ENCODE measurements at places on chromosomes 3 and 15.
A peak's percentile ranks its signal among the peaks of the same experiment; 100 is the strongest.

DNA sequence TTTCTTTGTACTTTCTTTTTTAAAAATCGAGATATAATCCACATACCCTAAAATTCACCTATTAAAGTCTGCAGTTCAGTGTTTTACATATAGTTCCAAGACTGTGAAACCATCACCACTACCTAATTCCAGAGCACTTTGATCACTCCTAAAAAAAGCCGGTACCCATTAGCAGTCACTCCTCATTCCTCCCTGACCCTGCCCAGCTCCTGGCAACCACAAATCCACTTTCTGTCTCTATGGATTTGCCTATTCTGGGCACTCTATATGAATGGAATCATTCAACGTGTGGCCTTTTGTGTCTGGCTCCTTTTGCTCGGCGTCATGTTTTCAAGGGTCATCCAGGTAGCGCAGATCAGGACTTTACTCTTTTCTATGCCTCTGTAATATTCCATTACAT, 17.3 kb downstream of the TRPM1 start:
- DNase-seq, result no peak

GRCh38 chr3:177459401-177459800, 262.1 kb upstream of the TBL1XR1 start:
- peak; percentile 86 for DNase-seq

DNA sequence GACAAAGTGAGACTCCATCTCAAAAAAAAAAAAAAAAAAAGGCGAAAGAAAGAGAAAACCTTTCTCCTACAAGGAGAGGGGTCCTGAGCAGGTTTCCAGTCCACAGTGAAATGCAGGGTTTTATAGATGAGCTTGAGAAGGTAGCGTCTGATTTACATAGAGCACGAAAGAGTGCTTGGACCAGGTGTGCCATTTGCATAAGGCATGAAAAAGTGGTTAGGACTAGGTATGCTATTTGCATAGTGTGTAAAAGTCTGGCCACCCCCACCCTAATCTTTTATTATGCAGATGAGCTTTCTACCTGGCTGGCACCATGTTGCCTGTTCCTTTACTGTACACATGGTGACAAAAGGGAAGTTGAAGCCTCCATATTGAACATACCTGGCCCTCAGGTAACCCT, 13.6 kb upstream of the RNU6-1 start:
- DNase-seq, result no peak

DNA sequence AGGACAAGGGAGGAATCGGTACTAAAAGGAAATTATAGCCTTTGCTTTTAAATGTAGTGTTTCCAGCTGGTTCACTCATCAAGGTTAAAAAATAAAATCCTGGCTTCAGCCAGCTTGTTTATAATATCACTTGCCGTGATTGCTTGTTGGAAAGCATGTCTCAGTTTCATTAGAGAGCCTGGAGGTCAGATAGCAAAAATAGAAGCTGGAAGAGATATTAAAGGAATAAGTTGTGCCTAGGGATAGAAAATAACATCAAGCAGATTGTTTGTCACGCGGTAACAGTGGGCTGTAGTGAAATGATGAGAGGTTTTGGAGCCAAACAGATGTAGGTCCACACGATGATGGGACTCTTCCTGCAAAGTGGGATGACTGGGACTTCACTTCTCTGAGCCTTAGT, 17.7 kb upstream of the SLMAP start:
- DNase-seq, result no peak

- peak; percentile 47 for DNase-seq
Observed at GRCh38 chr3:182710557-182711157, 82.6 kb upstream of the ATP11B start.

DNA sequence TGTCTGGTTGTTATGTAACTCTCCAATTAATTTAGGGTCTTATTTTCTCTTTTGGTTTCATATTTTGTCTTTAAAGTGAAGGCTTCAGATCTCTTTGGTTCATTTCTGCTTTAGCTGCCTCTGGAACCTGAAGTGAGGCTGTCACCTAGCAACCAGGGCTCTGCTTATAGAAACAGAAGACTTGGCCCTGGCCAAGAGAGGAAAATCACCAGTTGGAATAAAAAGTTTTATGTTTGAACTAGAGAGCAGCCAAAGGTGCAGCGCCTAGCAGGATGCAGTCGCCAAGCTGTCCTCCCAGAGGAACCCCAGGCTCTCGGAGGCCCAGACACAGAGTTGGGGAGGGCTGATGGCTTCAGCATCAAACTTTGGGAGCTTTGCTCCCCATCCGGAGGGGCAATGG, 41.1 kb downstream of the LYZL4 start:
- DNase-seq, result peak; percentile 74

- DNase-seq, result no peak
Observed at GRCh38 chr3:124633524-124633923, 96.7 kb upstream of the UMPS start.

DNA sequence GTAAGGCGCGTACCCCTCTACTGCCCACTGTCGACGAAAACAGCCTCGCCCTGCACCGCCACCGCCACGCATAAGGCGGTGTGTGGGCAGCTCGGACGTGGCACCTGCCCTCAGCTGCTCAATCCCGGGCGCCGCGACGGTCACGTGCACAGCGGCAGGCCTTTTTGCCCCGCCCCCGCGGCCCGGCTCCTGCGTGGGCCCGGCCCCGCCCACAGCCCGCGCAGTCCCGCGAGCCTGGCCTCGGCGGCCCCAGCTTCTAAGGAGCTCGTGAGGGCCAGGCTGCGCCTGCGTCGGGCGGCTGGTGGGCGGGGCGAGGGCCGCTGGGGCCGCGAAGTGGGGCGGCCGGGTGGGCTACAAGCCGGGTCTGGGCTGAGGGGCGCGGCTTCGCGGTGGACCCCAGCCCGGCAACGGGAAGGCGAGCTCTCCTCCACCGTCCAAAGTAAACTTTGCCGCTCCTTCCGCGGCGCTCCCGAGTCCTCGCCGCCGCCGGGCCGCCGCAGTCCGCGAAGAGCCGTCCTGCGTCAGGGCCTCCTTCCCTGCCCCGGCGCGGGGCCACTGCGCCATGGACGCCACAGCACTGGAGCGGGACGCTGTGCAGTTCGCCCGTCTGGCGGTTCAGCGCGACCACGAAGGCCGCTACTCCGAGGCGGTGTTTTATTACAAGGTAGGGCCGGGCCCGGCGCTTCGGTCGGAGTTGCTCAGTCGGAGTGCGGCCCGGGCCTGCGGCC, at the start of gene CAPN7:
CAPN7 (plus strand) TSS at position 313 of the 728 bp plus-strand sequence; CDS start at position 563, 250 bp downstream.
- DNase-seq, result peak; percentile 91

- DNase-seq, result no peak
Observed at GRCh38 chr3:193774272-193774915, 181.4 kb downstream of the OPA1 start.

- no peak for DNase-seq
Observed at GRCh38 chr3:33007776-33008175, 56.3 kb downstream of the CCR4 start.

DNA sequence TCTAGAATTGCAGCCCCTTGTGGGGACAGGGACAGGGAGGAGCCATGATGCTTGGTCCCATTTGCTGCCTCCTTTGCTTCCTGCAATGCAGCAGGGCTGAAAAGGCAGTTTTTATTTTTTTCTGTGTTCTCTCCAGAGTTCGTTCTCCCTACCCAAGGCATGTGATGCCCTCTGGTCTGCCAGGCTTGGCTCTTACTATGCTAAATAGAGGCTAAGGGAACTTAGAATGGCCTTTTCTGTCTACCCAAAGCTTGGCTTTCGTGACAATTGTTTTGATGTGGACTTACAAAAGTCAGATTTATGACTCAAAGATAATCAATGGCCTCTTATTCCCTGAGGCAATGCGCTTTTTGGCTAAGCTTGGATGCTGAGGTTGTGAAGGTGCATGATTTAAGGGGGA, 293.3 kb upstream of the TBL1XR1 start:
- DNase-seq, result no peak

DNA sequence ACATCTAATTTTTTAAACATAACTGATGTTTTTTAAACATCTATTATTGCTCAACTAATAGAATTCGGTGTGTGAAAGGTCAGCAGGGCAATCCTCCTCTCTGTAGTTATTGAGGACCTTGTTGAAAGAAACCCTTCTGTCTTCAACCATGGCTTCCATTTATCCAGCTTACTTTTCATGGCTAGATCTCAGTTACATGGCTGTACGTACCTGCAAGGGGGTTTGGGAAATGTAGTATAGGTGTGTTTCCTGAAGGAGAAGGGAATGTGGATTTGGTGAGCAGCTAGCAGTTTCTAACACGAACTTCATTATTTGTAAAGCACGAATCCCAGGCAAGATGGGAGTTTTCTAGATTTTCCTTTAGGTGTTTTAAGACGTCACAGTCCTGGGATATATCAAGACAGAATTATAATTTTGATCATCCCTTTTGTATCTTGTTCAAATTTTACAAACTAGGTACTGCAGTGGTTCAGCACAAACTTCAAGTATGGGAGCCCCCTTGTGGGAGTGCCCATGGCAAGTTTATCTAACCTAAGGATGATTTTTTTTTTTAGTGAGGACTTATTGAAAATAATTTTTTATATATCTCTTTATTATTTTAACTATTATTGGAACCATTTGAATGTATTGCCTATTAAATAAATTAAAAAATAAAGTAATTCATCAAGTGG, 41.6 kb downstream of the FBXL2 start:
- DNase-seq, result peak; percentile 28

DNA sequence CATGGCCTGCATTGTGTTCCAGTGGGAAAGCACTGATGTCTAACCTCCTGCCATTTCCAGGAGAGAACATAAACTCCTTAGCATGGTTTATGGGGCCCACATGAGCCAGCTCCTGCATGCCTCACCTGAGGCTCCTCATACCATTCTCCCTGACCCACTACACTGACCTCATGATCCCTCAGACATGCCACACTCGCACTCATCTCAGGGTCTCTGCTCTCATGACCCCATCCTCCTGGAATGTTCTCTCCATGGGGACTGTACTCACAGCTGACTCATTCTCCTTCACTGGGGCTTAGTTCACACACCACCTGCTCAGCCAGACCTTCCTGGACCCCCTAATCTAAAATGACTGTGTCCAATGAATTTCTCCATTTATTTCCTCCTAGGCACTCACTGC, 4.0 kb upstream of the LMCD1 start:
- DNase-seq, result peak; percentile 92

DNA sequence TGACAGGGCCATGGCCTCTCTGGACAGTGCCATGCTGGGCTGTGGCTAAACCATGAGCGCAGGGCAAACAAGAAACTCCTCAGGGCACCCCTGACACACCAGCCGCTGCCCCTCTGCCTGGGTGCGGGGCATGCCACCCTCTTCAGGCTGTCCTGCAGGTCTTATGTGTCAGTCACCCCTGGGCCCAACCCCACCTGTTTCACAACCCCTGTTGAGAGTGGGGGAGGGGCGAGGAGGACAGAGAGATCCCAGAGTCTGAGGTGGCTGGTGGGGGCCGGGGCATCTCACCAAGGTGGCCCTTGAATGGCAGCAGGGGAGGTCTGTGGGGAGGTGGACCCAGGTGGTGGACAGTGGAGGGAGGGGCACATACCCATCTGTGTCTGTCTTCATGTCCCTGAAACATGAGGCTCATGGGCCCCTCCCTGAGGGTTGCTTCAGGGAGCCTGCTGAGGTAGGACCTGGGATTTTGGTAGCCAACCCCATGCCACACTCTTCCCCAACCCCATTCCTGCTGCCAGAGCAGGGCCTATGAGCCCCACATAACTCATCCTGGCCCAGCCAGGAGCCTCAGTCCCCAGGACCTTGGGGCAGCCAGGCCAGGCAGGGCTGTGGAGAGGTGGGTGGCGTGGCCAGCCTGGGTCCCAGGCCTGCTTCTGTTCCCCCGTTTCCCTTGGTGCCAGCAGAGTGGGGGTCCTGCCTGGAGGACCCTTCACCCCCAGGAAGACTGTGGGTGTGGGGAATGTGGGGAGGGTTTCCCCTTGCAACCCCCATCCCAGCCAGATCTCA, 1.7 kb upstream of the STAB1 start:
- no peak for DNase-seq

GRCh38 chr3:155771126-155771525, 26.3 kb upstream of the PLCH1 start:
- peak; percentile 13 for DNase-seq

- DNase-seq, result no peak
Observed at GRCh38 chr15:39246523-39246922, 334.4 kb upstream of the THBS1 start.

DNA sequence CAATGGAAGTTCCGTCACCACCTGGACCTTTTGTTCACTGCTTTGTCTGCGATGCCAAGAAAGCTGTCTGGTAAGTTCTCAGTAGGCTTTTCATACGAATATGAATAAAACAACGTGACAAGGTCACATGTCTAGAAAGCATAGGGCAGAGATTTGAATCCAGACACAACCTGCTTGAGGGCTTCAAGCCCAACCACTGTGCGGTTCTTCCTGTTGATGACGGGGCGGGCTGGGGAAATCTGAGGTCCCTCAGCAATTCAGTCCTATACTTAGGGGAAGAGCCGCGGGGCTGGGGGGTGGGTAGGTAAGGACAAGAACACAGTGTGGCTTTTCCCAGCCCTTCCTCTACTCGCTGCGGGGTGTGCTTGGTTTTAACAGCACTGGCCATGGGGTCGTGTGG, 32.4 kb upstream of the SMAD3 start:
- DNase-seq, result peak; percentile 67

GRCh38 chr3:178246004-178246403, 290.2 kb upstream of the KCNMB2 start:
- DNase-seq, result no peak

- DNase-seq, result no peak
Observed at GRCh38 chr3:8482960-8483665, 18.5 kb upstream of the LMCD1 start.

- DNase-seq, result no peak
Observed at GRCh38 chr15:62107571-62108121, 40.9 kb downstream of the C2CD4A start.

- no peak for DNase-seq
Observed at GRCh38 chr3:33717616-33717865, 513 bp downstream of the CLASP2 start.

DNA sequence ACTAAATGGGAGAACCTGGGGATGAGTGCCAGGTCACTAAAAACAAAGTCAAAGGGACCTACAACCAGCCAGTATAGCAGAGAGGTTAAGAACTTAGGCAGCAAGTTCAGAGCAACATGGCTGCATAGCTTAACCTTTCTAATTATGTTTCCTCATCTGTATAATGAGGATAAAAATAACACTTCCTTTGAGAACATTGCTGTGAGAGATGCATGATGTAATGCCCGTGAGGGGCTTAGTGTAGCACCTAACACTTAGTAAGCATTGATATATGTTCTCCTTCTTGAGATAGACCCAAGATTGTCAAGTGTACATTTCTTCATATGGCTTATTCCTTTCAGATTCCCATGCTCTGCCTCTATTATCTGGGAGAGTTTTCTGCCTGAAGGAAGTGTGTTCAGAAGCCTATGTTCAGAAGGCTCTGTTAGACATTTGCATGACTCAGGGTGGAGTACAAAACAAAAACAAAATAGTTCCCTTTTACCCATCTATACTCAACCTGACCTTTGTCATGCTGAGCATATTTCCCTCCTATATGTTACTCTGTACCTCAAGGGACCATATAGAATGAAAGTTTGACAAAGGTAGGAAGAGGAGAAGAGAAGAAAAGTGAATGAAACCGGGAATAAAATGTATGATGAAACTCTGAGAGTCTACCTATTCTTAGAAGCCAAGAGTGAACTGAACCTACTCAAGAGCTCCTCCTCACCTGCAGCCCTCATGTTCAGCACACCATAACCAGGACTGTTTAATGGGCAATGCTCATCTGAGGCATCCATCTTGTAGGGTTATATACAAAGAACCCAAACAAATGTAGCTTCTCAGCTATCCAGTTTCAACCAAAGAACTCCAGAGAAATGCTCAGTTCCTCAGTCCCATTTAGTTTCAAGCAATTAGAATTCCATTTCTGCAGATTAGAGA, 70.7 kb upstream of the KCNMB2 start:
- DNase-seq, result no peak

GRCh38 chr15:68150187-68150586, 54.9 kb downstream of the CALML4 start:
- DNase-seq, result no peak
